ENCODE measurements at places on chromosomes 7 and 10.
A peak's percentile ranks its signal among the peaks of the same experiment; 100 is the strongest.

- DNase-seq, result no peak
Observed at GRCh38 chr7:111074748-111075146, 16.2 kb upstream of the LRRN3 start.

DNA sequence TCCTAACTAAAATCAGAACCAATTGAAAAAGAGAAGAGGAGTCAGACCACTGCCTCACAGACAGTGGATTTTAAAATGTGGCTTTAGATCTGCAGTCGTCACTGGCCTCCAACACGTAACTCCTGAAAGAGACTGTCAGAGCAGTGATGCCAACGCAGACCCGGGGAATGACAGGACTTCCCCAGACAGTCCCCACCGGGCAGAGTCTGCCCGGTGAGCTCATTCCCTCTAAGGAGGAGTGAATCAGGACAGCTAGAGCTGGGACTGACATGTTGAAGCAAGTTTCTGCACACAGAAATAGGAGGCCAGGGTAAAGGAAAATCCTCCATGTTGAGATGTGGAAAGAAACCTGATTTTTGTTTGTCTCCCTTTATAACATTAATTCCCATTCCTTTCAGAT is 105.0 kb downstream of the TES start:
- peak; percentile 82 for DNase-seq

DNA sequence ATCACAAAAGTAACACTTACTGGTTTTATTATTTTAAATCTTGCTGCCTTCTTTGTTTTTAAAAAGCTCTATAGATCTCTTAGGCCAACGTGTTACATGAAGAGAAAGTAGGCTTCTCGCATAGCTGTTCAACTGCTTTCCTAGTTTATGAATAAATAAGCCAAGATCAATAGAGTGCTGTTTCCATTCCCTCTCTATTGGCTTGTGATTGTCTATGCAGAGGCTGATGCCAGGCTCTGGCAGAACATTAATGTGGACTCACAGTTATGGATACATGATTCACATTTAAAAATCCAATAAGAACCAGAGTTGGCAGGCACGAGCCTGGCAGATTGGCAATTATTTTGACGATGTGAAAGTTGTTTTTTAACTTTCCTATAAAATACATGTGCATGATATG is 137.5 kb downstream of the GNAT3 start:
- DNase-seq, result no peak

DNA sequence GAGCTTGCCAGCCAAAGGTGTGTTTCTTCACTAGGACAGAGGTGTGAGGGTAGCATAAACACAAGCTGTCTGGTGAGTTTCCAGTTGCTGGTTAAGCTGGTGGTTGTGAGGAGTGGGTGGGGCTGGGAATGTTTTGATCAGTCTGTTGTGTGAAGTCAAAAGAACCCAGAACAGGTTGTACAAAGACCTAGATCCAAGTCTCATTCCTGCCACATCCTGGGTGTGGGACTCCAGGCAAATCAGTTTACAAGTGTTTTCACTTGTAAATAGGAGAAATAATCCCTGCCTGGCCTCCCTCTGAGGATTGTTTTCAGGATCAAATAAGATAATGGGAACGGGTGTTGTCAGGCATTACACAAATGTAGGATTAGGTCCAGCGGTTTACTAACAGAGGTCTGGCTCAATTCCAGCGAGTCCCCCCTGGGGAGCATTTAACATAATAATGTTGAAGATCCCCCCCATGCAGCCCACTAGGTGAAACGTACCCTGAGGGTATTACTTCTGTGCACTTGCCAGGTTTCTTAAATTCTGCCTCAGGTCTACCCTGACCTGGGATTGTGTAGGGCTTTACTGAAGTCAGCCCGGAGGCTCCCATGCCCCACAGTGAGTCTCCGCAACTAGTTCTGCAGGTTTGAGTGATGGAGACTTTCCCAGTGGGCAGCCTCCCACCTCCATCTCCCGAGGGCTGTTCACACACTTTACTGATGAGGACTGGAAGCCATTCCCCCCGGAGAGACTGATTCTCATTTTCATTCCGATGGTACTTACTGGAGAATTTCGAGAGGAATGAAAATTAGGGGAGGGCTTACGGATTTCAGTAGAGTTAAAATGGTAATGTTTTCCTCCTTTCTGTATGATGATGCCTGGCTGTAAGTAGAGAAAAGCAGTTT is 2.7 kb upstream of the FRAT2 start:
- DNase-seq, result no peak

DNA sequence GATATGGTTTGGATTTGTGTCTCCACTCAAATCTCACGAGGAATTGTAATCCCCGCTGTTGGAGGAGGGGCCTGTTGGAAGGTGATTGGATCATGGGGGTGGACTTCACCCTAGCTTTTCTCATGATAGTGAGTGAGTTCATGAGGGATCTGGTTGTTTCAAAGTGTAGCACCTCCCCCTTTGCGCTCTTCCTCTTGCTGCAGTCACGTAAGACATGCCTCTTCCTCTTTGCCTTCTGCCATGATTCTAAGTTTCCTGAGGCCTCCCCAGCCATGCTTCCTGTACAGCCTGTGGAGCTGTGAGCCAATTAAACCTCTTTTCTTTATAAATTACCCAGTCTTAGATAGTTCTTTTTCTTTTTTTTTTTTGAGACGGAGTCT is 17.1 kb downstream of the CDNF start:
- DNase-seq, result no peak

DNA sequence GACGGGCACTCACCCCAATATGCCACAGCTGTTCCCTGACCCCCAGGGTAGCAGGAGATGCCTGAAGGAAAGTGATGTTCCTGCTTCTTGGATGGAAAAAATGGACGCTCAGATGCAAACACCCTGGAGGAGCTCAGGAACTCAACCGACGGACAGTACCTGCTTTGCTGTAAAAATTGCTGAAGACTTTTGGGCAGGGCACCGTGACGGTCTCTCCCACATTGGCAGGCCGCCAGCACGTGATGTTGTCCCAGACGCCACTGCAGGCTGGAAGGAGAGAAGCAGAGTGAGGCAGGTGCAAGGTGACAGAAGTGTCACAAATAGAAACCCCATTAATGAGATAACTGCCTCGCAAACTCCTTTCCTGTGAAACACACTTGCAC is 35.0 kb downstream of the VIPR2 start:
- DNase-seq, result no peak

Measured in brain microvascular endothelial cell (primary cell).